Suppressor macrophage (primary cell): ENCODE measurements at places on chromosomes 3 and 15.

DNA sequence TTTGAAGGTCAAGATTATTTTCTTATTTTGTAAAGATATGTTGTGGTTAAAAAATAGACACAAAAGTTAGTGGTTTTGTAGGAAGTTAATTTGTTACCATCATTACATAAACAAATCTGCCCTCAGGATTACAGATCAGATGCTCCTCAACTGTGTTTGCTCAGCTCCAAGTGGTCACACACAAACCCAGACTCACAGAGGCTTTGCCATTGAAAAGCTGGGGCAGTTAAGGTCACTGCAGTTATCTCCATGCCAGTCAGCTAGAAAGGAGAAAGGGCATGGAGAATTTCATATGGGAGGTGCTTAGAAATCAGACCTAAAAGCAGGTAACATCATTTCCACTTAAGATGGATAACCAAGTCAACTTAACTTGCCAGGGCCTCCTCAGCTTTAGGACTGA is 825.7 kb upstream of the GBE1 start:
- DNase-seq, result no peak

DNA sequence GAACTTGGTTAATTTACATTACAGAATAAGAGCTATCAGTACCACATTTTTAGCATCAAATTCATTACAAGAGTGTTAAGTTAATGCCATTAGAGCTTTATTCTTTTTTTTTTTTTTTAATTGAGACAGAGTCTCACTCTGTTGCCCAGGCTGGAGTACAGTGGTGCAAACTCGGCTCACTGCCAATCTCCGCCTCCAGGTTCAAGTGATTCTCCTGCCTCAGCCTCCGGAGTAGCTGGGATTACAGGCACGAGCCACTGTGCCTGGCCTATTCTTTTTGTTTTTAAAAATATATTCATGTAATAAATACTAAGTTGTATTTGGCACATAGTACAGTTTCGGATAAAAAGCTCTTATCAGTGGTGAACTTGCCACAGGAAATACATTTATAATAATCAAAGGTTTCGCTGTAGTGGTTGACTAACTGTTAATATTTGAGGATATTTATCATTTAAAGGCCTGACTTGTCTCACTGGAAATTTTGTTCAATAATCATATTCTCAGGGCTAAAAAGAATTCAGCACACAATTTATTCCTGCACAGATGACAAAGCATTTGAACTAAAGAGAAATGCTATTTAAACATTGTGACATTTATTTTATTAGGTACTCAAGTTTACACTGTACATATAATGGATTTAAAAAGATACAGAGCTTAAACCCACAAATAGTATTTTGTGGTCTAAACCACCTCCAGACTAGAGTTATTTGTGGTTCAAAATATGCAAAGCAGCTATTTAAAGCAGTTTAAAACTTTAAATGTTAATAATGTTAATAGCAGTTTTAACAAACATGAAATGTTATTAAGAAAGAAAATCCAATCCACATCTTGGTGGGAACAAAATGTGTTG is 6.1 kb upstream of the LEKR1 start:
- no peak for DNase-seq

GRCh38 chr3:2354702-2355101 is 256.0 kb downstream of the CNTN4 start:
- DNase-seq, result no peak

DNA sequence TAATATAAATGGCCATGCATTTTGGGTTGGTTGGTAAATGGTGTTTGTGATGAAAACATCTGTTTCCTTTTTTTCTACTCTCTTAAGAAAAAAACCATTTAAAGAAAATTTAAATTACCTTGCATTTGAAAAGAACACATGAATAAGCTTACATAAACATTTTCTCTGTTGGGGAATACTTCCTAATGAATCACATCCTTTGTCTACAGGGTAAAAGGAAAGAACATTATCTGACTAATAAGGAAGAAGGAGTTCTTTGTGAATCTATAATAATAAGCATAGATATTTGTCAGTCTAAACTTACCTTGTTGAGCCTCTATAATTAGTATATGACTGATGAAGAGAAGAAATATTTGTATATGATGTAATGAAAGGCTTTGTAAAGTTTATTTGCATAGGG is 254.1 kb upstream of the ZNF717 start:
- no peak for DNase-seq

GRCh38 chr3:33704891-33705290 is 13.2 kb downstream of the CLASP2 start:
- DNase-seq, result no peak

- no peak for DNase-seq
These were observed 288.6 kb downstream of the FOXP1 start for GRCh38 chr3:71294919-71295318.

- no peak for DNase-seq
These were observed 36.5 kb downstream of the RPLP1 start for GRCh38 chr15:69489073-69489571.

DNA sequence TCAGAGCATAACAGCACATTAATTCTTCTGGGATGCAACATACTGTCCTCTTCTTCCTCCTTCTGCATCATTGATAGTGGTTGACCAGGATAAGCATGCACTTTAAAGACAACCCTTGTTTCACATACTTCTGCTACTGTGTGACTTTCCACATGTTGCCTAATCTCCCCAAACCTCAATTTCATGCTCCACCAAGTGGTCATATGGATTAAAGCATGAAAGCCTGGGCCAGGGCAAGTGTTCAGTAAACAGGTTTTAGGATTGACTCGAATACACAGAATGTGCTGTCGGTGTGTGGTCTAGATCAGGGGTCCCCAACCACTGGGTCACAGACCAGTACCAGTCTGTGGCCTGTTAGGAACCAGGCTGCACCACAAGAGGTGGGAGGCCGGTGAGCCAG is 22.5 kb upstream of the BFSP2 start:
- peak; percentile 35 for DNase-seq

DNA sequence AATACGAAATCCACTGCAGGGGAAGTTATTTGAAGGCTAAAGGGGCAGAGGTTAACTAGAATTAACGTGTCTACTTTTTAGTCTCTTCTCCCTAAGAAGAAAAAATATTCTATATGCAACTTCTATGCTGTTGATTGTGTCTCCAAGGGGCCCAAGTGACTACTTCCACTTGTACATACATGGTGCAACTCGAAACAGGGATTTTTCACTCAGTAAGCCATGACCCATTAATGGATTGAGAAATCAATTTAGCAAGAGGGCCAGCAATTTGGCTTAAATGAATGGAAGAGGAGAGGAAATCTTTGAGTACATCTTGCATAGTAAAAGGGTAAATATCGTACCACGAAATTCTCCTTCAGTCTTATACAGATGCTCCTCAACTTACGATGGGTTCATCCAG is 151.1 kb upstream of the HES1 start:
- DNase-seq, result no peak

DNA sequence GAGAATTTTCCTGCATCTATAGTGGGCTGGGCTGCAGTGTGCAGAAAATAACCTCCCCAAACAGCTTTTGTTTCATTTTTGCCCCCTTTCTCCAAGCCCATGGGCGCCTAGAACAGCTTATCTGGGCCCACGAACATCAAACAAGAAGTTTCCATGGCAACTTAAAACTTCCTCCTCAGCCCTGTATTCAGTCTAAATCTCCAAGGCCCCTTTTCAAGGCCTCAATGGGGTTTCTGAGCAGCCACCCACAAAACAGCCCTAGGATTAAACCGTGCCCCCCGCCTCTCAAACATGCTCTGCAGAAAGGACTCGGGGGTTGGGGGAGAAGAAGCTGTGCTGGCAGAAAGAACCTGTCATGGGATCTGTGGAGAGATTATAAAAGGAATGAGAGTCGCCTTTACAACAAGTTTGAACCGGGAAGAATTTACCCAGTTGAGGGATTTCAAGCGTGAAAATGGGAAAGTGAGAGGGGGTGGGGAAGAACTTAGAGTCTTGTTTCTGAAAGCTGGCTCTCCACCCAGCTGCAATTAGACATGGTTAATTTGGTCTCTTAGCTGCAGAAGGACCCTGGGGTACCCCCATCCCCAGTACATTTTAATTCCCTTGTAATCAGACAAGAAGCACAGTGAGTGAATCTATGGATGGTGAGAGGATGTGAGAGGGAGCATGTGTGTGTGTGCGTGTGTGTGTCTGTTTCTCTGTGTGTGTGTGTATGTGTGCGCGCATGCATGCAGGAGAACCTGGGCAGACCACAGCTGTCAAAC is 4.3 kb upstream of the FAM107A start:
- no peak for DNase-seq

DNA sequence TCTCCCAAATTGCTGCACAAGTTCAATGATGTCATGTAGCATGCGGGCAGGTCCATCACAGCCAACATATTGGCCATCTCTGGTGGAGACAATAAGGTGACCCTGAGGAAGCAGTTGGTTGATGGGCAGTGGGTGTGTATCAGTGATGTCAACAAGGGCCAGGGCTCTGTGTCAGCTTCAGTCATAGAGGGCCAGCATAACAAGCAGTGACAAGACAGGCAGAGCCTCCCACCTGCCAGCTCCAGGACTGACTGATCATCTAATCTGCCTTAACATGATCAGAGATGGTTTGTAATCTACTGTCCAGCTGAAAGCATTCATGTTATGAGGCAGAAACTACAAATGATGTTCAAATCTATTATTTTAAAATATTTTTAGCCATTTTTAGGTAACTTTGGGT is 62.3 kb downstream of the GLB1 start:
- DNase-seq, result no peak

GRCh38 chr3:6099458-6100075 is 761.3 kb upstream of the GRM7 start:
- no peak for DNase-seq

DNA sequence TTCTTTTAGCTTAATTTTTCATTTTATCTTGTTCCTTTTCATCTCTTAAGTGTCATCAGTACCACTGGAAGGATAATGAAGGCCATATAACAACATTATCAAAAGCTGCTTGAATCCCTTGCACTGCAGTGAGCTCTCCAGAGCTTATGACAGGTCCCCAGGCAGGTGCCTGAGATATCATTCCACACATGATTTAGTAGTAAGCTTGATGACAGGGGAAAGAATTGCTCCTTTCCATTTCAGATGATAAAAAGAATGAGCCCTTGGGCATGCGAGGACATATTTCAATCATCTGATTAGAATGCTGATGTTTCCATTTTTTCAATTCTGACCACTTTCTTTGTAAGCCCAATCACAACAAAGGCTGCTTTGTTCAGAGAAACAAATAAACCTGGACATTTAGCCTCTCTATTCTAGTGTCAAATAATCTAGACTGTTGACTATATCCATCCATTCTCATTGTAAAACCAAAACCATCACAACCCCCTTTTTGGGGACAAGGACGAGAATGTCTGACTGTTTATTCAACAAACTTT is 567.8 kb downstream of the IGSF11 start:
- no peak for DNase-seq

GRCh38 chr3:188187053-188187452 is 33.1 kb downstream of the LPP start:
- DNase-seq, result peak; percentile 38

- peak; percentile 78 for DNase-seq
These were observed 19.8 kb downstream of the IL1RAP start for GRCh38 chr3:190533511-190534281.

DNA sequence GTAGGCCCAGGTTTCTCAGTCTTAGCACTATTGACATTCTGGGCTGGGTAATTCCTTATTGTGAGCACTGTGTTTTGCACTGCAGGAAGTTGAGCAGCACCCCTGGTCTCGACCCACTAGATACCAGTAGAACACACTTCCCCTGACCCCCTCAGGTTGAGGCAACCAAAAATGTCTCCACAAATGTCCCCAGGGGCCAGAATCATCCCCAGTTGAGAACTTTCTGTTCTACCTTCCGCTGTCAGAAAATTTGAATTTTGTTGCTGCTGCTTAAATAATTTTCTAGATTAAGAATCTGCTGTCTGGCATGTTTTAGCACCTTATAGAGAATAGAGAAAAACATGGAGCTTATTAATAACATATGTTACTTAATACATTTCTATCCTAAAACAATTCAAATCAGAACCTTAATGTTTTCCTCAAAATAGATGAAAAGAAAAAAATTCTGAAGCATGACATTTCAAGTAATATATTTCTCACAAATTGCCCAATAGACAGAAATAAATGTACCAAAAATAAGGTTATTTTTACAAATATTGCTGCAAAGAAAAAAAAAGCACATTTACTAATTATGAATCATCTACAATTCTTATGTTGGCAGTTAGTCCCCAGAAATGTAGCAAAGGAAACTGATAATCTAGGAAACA is 13.2 kb upstream of the THRB start:
- no peak for DNase-seq

DNA sequence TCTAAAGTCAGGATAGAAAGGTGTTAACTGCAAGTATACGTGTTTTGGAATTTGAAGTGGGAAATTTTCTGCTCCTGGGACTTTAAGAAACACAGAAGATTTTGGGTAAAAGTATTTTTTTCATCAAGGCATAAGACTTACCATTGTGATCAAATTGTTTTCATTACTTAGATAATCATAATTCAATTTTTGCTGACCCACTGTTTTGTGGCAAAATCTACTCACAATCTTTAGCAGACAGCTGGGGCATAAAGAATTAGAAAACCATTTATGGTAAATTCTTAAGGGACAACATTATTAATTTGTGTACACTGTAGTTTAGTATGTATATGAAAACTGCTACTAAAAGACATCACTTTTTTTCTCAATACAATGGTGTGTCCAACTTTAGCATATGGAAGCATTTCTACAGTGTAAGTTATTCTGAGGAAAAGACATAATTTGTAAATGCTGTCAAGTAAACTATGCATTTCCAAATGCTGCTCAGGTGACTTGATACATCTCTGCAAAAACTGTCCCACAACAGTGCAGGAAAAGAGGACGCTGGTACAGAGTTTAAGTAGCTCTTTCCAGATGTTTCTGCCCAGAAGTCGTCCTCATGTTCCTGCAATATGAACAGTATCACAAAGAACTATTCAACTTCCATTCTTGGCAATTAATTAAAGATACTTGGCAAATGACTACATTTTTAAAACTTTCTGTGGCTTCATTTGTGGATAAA is 52.3 kb downstream of the THSD4 start:
- no peak for DNase-seq

- DNase-seq, result peak; percentile 91
These were observed 9.8 kb downstream of the PLEKHO2 start for GRCh38 chr15:64851503-64851840.

- DNase-seq, result no peak
These were observed 267.3 kb upstream of the TBL1XR1 start for GRCh38 chr3:177464392-177465256.

GRCh38 chr3:123449997-123450604 is 1.2 kb upstream of the ADCY5 start:
- DNase-seq, result no peak
